T-helper 17 cell (primary cell): ENCODE measurements at places on chromosomes 7 and 10. TPM values are rescaled to one million over a fixed set of nuclear protein-coding genes. Genes with fewer than 3 reads are reported as not detected.

Gene CFAP58
- total RNA-seq = not detected

Gene SEC61G
- 67.5 TPM for total RNA-seq

Gene MGAM2
- 0.08 TPM for total RNA-seq

Gene SPAM1
- total RNA-seq = not detected

Gene GALNT17
- total RNA-seq = not detected

Gene OR2A12
- total RNA-seq = not detected

Gene PDLIM1
- total RNA-seq = 44.4 TPM

Gene TAS2R5
- total RNA-seq = 0.90 TPM

Gene POLR2J2
- total RNA-seq = 35.7 TPM

Gene CTNNA3
- total RNA-seq = 1.6 TPM

Gene HOXA7
- total RNA-seq = not detected

Gene TUBB8
- not detected for total RNA-seq

Gene TRIM50
- total RNA-seq = not detected

Gene SLC18A2
- total RNA-seq = 1.9 TPM

Gene IFIT1B
- not detected for total RNA-seq

Gene NEUROD6
- total RNA-seq = not detected

Gene NET1
- 16.1 TPM for total RNA-seq

Gene ASB15
- not detected for total RNA-seq

Gene NME8
- total RNA-seq = not detected

Gene DRGX
- total RNA-seq = not detected

Gene PDE6C
- total RNA-seq = not detected

Gene FAM13C
- not detected for total RNA-seq

Gene TBX20
- total RNA-seq = not detected

Gene IGF2BP3
- 1.4 TPM for total RNA-seq

Gene OR13A1
- total RNA-seq = 0.10 TPM

Gene GTF2IRD2
- total RNA-seq = 16.3 TPM
